Activated CD8-positive, alpha-beta T cell treated with anti-CD3 and anti-CD28 coated beads, Interleukin-2, amount 10 ng/mL, durations not matched to agents 7 days and 5 days (primary cell): ENCODE measurements at places on chromosomes 1 and 21. TPM values are rescaled to one million over a fixed set of nuclear protein-coding genes. Genes with fewer than 3 reads are reported as not detected.

GRCh38 chr1:63155437-63155836, 166.9 kb upstream of the FOXD3 start:
- no peak for DNase-seq

DNA sequence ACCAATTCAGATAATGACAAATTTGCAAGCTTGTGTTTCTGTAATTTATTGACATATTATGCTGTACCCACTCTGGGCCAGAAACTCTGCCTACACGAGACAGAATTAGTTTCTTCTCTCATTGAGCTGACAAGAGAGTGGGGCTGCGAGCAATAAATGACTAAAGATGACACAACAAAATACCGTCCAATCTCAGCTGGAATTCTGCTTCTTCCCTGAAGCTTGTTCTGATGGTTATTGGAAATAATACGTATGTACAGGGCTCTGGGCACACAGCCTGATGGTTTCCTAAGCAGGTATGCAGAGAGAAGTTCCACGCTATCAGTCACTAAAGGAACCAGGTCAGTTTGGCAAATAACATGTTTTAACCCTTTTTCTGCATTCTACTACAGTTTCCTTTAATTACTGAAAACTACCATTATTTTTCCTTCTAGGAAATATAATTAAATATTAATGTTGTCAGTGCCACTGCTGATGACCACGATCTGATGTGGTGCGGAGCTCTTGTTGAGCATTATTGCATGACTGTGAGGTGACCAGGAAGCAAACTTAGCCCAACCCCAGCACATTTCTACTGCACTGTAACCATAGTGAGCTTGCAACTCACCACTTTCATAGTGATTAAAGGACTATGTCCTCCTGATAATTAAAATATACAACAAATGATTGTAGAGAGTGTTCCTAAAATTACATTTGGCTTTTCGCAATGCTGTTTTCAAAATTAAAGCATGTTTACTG, 221.4 kb upstream of the L1TD1 start:
- DNase-seq = no peak

GRCh38 chr1:229582011-229582694, 23.6 kb upstream of the ABCB10 start:
- no peak for DNase-seq

DNA sequence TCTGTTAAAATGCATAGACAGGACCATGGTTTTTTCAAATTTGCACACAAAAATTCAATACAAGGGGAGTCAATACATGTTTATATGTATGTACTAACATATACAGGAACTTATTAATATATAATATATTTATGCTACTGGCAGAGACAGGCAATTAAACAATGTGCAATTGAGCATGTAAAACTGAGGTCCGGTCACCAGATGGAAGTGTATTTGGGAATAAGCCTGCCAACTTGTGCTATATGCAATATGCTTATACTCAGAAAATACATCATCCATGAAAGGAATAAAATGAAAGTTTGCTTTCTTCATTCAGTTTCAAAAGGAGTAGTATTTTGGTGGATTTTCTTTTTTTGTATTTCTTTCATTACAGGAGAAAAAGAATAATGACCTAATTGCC, 640.2 kb upstream of the CXADR start:
- no peak for DNase-seq

- no peak for DNase-seq
Observed at GRCh38 chr1:95097426-95097825, 19.7 kb upstream of the TLCD4 start.

The C1orf210 gene
- total RNA-seq = not detected

The BNIPL gene
- total RNA-seq = 1.1 TPM
